ENCODE measurements at places on chromosomes 11 and 22.

DNA sequence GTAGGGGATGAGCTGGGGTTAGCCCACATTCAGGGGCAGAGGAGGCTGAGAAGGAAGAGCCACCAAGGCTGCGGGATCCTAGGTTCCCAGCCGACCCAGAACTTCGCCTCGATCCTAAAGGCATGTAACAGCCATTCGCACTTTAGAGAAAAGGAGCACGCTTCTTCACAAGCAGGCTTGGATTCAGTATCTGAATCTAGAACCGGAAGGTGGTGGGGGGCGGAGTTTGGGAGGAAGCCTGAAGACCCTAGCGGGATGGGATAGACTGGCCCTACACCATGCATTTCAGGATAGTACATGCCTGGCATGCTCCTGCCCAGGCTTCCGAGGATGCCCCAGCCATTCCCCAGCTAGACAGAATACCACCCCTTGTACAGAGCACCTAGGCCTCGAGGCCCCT is 4.4 kb downstream of the SCARF2 start:
- DNase-seq, result no peak

GRCh38 chr11:46315783-46316563 is 31.3 kb upstream of the DGKZ start:
- DNase-seq, result no peak

- DNase-seq, result no peak
These were observed 912.1 kb upstream of the FAT3 start for GRCh38 chr11:91312541-91312940.

DNA sequence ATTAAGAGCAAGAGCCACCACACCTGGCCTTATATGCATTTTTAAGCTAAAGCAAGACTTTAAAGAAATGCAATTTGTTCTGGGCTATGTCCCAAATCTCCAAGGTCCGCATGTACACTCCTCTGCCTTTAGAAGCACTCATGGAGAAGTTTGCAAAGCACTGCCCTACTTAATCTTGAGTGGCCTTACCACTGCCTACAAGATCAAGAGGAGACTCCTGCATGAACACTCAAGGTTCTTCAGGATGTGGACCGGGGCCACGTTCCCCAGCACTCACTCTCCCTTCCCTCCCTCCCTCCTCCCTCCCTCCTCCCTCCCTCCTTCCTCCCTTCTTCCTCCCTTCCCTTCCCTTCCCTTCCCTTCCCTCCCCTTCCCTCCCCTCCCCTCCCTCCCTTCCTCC is 63.2 kb upstream of the HSPA8 start:
- no peak for DNase-seq

DNA sequence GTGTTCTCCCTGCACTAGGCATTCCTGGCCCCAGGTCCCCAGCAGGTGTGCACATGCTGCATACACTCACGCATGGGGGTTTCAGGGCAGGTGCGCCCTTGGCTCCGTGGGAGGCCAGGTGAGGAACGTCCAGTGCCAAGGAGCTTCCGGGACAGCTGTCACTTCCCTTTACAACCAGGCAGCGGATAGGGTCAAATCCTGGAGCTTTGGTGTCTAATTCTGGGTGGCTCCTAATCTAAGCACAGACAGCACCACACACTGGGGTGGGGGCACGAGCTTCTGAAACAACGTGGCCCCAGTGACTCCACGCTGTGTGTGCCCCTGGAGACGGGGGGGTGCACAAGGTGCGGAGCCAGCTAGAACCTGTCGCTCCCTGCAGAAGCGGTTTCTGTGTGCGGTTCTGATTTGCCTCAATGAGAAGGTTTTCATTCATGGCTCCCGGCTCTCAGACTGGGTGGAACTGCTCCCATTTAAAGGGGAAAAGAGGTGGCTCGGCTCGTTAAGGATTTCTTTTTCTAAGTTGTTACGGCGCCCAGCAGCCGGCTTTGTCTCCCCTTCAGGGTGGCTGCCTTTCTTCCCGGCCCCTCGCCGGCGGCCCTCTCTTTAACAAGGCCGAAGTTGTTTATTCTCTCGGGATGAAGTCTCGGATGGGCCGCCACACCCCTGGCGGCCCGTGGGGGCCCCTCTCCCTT is 5.0 kb downstream of the CCND1 start:
- no peak for DNase-seq

DNA sequence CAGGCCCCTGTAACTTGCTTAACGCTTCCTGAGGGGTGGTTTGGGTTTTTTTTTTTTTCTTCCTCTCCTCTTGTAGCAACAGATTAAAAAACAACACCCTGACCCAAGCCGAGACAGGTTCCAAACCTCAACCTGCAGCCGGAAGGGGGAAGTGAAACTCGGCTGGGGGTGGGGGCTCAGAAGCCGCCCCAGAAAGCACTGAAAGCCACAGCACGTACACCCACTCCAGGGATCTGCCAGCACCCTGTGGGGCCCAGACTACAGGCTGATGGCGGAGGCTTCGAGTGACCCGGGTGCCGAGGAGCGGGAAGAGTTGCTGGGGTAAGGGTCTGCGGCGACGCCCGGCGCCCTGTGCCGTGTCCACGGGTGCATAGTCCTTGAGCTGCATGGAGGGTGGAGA is at the start of gene LSP1:
LSP1 (plus strand) TSS at position 208 of the 400 bp plus-strand sequence; CDS start at position 269, 61 bp downstream.
- no peak for DNase-seq

DNA sequence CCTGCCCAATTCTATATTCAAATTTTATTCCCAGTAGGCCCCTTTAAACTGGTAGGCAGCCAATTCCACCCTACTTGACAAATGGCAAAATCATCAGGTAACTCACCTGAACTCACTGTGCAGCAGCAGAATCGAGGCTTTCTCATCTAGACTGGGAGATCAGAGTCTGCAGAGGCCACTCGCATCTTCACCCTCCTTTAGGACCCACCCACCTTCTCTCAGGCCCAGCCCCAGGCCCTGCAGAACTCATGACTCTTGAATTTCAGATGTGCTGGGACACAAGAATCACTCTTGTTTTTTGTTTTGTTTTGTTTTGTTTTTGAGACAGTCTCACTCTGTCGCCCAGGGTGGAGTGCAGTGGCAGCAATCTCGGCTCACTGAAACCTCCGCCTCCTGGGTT is 38.8 kb downstream of the MICAL3 start:
- DNase-seq, result no peak

DNA sequence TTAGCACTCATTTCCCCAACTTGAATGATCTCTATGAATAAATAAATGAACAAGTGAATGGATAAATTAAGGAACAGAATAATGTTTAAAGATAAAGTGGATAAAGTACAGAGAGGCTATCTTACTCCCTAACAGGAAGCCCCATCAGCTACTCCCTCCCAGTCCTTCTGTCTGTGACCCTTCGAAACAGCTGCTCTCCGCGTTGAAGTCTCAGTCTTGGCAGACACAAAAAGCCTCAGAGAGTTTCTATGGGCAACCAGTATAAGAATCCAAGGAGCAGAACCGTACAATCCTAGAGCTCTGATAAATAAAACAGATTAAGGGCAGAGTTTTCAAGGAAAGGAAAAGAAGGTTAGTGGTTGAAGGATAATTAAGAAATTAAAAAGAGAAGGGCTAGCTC is 35.0 kb downstream of the GUCY1A2 start:
- DNase-seq, result no peak

DNA sequence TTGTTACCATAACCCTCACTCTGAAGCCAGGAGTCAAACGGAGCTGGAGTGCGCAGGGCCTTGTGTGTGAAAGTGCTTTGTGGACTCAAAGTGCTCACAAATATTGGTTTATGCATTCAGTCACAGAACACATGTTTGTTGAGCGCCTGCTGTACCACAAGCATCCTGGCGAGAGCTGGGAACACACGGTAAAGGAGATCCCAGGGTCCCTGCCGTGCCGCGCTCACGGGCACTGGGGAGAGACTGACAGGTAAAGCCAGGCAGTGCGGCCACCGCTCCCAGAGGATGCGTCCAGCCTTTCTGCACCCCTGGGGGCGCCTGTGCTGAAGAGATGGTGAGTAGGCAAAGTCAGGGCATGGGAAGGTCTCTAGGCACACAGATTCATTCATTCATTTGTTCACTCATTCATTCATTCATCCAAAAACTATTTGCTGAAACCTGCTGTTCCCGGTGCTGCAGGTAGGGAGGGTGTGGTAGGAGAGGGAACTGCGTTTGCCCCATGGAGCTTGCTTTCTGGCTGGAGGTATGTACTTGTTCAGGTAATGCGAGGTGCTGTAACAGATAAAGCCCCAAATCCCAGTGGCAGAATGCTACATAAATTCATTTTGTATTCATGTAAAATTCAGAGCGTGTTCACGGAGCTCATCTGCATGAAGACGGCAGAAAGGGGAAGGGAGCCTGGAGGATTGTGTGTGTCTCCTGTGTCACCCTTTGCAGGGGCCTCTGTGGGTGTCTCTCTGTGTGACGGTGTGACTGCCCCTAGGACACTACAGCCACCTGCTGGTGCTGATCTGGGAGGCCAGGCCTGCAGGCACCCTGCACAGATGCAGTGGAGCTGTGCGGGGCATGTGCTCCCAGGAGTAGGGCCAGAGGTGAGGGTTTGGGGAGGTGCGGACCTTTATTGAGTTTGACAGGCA is 167.0 kb upstream of the B3GAT1 start:
- DNase-seq, result no peak

GRCh38 chr11:92269021-92269420 is 44.4 kb downstream of the FAT3 start:
- DNase-seq, result no peak

GRCh38 chr11:1088927-1089737 is 14.5 kb downstream of the MUC2 start:
- no peak for DNase-seq

All from NCI-H2227 treated with DMSO at 0.1 percent for 48 hours (cell line).